ENCODE measurements at places on chromosomes 1 and 21. TPM values are rescaled to one million over a fixed set of nuclear protein-coding genes. Genes with fewer than 3 reads are reported as not detected.

Gene CNTN2
- total RNA-seq = not detected

Gene OR2T33
- not detected for total RNA-seq

Gene S100A2
- 392 TPM for total RNA-seq

Gene OPRD1
- total RNA-seq = not detected

Gene NMNAT1
- 31.7 TPM for total RNA-seq

Gene PIGR
- total RNA-seq = 3.8 TPM

Gene SPRR2E
- total RNA-seq = not detected

Gene CNKSR1
- 6.4 TPM for total RNA-seq

Gene TNNT2
- total RNA-seq = 0.69 TPM

Gene MSH4
- total RNA-seq = 0.75 TPM

Gene FCRL5
- total RNA-seq = not detected

Gene BRDT
- total RNA-seq = not detected

Gene MEX3A
- total RNA-seq = 7.1 TPM

Gene CNR2
- not detected for total RNA-seq

Gene CYP4A11
- not detected for total RNA-seq

Gene FAM110D
- total RNA-seq = not detected

Gene MASP2
- total RNA-seq = not detected

Gene PCP4L1
- total RNA-seq = not detected

Gene FDPS
- total RNA-seq = 89.4 TPM

Gene CCDC185
- 0.17 TPM for total RNA-seq

Gene OR2L8
- not detected for total RNA-seq

Gene ATP6V1G3
- total RNA-seq = not detected

Gene VTCN1
- total RNA-seq = 16.3 TPM

Gene TENT5C
- total RNA-seq = 2.1 TPM

Gene LRRC3
- 3.1 TPM for total RNA-seq

Gene PADI3
- total RNA-seq = 0.05 TPM

Gene HAO2
- not detected for total RNA-seq

Gene RGS16
- under 0.01 TPM for total RNA-seq

Gene ARMH1
- 6.7 TPM for total RNA-seq

Gene MIXL1
- total RNA-seq = not detected

Gene ARHGEF19
- total RNA-seq = 3.3 TPM

Gene RAB3B
- 33.9 TPM for total RNA-seq

Gene HES3
- total RNA-seq = not detected

Gene SLC35E2B
- total RNA-seq = 10.8 TPM

All from renal cortical epithelial cell (primary cell).